ENCODE measurements at places on chromosomes 1 and 21. TPM values are rescaled to one million over a fixed set of nuclear protein-coding genes. Genes with fewer than 3 reads are reported as not detected.

DNA sequence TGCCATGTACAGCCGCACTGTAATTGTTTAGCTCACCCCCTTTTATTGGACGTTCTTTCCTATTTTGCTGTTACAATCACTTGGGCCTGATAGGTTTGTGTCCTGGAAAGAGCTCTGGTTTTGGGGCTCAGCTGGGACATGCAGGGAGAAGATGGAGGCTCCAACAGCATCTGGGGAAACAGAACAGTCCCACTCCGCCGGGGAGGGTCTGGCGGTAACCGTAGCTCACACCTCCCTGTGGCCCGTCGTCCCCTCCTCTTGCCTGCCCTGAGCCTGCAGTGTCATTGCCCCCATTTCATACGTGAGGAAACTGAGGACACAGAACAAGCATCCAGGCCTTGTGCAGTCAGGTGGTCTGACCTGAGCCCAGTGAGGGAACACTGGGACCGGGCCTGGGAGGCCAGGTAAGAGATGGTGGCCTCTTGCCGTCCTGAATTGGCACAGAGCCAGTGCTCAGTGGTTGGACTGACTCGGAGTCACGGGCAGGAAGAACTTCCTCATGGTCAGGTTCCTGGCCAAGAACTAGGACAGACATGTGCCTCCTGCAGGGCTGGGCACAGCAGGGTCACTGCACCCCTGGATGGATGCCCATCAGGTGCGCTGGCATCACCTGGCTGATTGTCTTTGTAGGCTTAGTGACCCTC, 41.8 kb downstream of the S100B start:
- no peak overlapping the region for H3K27ac ChIP-seq
- peaks cover 42% of the 10 kb centered on the region for H3K4me1 ChIP-seq

GRCh38 chr1:109243860-109244552, 5.3 kb upstream of the CELSR2 start:
- peaks cover 25% of the 10 kb centered on the region for H3K4me1 ChIP-seq
- no peak for DNase-seq
- no peaks in the 10 kb centered on the region for H3K27me3 ChIP-seq
- no peak overlapping the region for H3K4me3 ChIP-seq
- H3K36me3 ChIP-seq = peaks cover 4% of the 10 kb centered on the region
- H3K27ac ChIP-seq = no peak overlapping the region

DNA sequence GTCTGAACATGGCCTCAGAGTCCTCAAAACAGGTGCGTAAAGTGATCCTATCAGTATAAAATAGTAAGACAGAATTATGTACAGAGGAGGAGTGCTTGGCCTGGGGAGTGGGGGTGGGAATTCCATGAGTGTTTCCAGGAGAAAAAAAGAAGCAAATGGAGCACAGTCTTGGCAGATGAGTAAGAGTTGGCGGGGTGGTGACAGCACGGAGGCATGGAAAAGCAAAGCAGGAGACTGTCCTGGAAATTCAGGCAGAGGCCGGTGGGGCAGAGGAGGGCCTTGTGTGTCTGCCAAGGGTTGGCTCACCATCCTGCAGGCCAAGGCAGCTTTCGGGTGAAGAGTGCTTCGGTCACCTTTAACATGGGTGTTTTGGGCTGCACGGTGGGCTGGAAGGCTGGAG, 63.4 kb downstream of the OPTC start:
- H3K4me1 ChIP-seq = no peaks in the 10 kb centered on the region
- H3K27me3 ChIP-seq = no peaks in the 10 kb centered on the region

- H3K36me3 ChIP-seq = no peaks in the 10 kb centered on the region
- H3K4me1 ChIP-seq = peaks cover 9% of the 10 kb centered on the region
- no peak overlapping the region for H3K4me3 ChIP-seq
- no peak for DNase-seq
Observed at GRCh38 chr1:9902060-9902452, 8.0 kb downstream of the CTNNBIP1 start.

Gene DMRTA2
- not detected for total RNA-seq

Gene NIBAN1
- total RNA-seq = 47.9 TPM
